ENCODE measurements at places on chromosomes 2 and 18.

- no peak for DNase-seq
Observed at GRCh38 chr2:47070155-47070919, 84.8 kb downstream of the STPG4 start.

GRCh38 chr2:203578759-203579643 is 43.9 kb upstream of the RAPH1 start:
- no peak for DNase-seq

DNA sequence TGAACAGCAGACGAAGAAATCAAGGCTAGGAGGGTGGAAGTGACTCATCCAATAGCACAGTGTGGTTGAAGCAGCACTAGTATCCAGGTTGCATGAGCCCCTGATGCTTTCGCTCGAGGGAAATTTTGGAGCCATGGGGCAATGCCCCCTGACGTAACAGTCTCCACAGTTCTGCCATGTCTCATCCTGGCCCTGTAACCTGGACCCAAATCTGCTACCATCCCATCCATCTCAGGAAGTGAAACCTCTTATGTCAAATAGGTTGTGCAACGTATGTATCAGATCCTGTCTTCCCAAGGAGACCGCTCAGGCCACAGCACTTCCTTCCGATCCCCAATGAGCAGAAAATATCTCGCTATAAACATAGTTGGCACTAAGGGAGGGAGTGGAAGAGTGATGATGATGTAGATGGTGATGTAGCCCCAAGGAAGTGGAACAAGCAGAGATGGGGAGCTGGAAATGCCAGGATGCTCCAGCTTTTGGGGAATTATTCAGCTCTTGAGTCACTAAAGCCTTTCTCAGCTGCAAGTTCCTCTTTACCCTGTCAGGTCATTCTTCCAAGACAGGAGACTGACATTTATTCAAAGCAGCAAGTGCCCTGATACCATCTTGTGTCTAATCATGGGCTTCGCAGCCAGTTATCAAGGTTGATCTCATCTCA is 3.0 kb upstream of the IL1B start:
- peak; percentile 82 for DNase-seq

DNA sequence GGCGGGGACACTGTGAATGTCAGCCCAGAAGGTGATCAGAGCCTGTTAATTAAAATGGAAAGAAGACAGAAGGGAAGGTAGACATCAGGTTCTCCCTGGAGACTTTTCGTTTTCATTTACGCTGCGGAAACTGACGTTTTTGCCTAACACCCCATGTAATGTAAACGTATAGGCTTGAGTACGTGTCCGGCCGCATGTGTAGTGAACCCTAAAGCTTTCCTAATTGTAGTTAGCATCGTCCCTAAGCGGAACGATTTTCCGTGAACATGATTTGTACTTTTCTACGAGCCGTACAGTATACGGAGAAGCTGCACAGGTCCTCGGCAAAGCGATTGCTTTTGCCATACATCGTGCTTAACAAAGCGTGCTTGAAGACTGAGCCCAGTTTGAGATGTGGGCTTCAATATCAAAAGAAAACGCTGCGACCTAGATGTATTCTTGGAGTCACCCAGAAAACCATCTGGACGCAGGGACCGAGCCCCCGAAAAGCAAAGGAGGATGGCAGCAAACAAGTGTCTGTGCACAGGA is 284 bp downstream of the TIMM21 start:
- no peak for DNase-seq

DNA sequence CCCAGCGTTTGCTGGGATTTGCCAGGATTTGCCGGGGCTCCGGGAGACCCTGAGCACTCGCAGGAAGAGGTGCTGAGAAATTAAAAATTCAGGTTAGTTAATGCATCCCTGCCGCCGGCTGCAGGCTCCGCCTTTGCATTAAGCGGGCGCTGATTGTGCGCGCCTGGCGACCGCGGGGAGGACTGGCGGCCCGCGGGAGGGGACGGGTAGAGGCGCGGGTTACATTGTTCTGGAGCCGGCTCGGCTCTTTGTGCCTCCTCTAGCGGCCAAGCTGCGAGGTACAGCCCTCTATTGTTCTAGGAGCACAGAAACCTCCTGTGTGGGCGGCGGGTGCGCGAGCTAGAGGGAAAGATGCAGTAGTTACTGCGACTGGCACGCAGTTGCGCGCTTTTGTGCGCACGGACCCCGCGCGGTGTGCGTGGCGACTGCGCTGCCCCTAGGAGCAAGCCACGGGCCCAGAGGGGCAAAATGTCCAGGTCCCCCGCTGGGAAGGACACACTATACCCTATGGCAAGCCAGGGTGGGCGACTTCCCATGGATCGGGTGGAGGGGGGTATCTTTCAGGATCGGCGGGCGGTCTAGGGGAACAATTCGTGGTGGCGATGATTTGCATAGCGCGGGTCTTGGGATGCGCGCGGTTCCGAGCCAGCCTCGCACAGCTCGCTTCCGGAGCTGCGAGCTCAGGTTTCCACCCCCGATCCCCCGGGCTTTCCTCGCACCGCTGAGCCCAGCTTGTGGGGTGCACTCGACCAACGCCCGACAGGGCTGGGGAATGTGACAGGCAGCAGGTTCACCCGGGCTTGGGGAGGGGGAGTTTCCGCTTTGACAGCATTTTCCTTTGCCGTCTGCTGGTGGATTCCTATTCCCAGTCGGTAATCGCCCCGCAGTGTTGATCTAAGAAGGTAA is 2.8 kb downstream of the ONECUT2 start:
- peak; percentile 49 for DNase-seq

DNA sequence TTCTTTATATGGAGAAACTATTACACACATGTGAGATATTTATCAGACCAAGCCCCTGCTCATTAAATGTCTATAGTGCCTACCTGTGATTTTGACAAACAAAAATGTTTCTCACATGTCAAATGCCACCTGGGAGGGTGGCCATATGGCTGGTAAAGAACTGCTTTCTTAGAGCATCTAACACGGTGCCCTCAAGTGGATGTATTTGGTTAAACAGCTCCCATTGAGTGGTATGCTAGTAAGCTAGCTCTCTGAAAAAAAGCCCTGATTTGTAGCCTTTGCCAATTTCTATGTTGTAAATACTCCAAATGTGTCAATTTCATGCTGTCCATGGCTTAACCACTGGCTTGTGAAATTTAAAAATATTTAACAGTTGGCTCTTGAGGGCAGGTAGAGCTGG is 94.6 kb downstream of the PMAIP1 start:
- peak; percentile 18 for DNase-seq

DNA sequence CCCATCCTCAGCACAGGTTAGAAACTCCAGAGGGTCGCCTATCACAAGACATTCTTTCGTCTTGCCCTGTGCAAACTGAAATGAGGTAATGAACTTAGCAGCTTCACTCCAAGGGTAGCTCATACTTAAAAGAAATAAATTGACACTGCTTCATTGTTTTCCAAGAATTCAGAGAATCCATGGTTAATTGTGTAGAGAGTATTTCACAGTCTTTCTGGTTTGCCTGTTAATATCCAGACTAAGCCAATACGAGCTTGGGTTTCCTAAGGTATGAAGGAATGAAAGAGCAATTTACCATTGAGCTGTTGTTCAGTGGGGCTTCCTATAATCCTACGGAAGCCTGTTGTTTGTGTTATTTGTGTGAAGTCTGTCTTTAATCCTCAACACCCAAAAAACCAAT is 58.7 kb downstream of the FAM124B start:
- no peak for DNase-seq

GRCh38 chr2:225004597-225004996 is 37.7 kb downstream of the DOCK10 start:
- DNase-seq: no peak

GRCh38 chr2:39704540-39704939 is 38.8 kb downstream of the TMEM178A start:
- no peak for DNase-seq

DNA sequence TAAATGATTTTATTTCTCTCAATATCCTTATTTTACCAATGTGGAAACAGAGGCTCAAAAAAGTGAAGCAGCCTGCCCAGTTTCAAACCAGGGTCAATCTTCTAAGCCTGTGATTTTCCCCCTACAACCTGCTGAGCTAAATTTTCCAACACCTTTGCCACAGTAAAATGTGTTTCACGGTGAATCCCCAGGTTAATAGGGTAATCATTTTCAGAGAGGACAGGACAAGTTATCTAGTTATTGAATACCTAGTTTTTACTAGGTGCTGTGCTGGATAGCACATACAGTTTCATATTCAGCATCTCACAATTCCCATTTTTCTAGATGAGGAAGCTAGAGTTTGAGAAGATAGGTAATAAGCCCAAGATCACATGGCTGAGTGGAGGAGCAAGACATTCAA is 236.6 kb downstream of the PTH2R start:
- DNase-seq: no peak

- DNase-seq: no peak
Observed at GRCh38 chr2:105426626-105427292, 27.9 kb upstream of the FHL2 start.

- DNase-seq: peak; percentile 83
Observed at GRCh38 chr2:199704358-199705238, 146.4 kb downstream of the FTCDNL1 start.

DNA sequence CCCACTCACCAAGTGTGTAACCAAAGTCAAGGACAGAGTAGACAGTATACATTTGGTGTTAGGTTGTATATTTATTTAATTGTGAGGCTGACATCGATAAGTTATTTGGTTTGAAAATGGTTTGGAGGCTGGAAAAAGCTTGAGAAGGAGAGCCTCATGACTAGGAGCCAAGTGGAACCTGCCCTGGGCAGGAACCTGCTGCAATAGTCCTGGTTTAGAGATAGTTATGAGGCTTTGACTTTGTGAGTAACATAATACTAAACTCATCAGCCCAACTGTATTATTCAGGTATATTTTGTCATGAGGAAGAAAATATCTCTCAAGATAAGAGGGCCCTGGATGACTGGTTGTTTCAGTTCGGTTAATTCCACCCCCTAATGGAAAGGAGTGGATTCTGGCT is 234.3 kb upstream of the CYRIA start:
- DNase-seq: no peak

- no peak for DNase-seq
Observed at GRCh38 chr18:28013066-28013465, 163.9 kb downstream of the CDH2 start.

GRCh38 chr2:38120829-38121228 is 44.9 kb upstream of the CYP1B1 start:
- DNase-seq: no peak

DNA sequence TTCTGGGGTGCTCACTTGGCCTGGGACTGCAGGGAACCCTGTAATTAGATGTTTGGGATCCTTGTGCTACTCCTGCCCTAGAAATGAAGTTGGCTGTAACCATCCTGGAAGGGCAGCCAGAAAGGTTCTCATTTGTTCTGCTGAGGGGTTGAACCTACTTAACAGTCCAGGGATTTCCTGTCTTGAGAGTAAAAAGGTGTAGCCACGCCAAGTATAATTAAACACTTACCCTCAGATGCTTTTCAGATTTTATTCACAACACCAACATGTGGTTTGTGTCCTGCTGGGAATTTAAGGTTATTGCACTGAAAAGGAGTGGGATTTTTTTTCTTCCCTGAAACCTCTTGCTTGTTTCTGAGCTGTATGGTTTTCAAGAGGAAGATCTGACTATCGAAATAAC is 222.4 kb upstream of the APCDD1 start:
- no peak for DNase-seq

- DNase-seq: no peak
Observed at GRCh38 chr2:205637779-205638503, 44.4 kb upstream of the NRP2 start.

DNA sequence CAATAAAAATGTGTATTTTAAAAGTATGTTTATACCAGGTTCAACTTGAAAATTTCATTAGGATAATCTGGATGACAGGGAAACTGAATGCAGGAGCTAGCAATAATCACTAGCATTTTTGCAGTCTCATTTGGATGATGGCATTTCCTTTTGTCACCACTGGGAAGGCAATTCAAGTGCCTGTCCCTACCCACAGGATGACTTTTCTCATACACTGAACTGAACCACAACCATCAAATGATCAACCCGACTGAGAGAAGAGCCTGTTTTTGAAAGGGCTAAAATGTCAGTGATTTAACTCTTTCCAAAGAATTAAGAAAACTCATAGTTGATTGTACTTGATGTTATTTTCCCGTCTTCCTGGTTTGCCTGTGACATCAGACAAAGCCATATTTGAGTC is 115.0 kb downstream of the FAM124B start:
- DNase-seq: peak; percentile 8

DNA sequence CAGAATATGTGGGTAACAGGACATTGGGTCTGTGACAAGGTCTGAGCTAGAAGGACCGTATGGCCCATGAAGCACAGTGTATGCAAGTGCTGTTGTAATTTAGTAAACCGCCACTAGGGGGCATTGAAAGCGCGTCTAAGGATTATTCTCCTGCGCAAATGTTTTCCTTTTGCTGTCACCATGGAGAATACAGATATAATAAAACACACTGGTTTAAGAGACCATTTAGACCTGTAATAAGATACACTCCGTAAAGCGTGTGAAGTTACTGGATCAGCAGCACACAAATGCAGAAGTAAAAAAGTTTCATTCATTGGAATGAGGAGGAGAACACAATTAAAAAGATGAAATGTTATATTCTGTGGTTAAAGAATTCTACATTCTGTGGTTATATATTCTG is 272.4 kb downstream of the AGAP1 start:
- DNase-seq: peak; percentile 77
